NCI-H774 (cell line): ENCODE measurements at places on chromosomes 6 and 20.

GRCh38 chr6:55666606-55667225, 87.7 kb upstream of the HMGCLL1 start:
- no peak for DNase-seq

DNA sequence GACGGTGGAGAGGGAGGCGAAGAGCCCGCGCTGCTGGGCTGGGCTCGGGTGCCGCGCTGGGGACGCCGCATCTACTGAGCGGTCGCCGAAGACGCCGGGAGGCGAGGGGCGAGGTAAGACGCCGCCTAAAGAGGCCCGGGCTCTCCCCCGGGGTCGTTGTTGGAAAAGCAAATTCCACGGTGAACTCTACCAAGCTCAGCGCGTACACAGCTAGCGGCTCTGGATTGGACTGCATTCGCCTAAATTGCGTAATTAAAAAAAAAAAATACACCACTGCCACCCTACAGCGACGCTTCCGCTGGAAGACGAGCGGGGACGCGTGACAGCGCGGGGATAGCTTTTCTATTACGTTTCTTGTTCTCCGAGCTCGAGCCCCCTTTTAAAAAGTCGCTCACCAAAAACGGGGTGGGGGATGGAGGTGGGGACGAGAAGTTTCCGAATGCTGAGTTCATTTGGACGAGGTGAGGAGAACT, 92.0 kb upstream of the PRDM1 start:
- no peak for DNase-seq

- no peak for DNase-seq
These were observed 56.8 kb downstream of the NOL4L start for GRCh38 chr20:32528171-32528891.

DNA sequence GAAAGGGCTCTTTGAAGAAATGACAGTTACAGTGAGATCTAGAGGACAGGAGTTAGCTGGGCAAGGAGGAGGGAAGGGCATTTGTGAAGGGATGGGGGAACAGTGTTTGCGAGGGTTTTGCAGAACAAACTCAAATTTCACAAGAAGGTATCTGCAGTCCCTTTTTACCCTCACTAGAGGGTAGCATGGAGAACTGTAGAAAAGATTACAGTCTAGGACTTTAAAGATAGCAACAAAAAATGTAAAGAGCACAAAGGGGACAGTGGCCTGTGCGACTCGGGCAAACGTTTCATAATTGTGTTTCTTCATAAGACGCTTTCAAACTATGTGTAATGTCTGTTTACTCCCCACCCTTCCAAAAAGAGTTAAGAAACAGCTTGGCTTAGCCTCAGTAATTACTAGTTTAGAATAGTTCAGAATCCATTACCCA, 21.2 kb upstream of the ASXL1 start:
- no peak for DNase-seq

DNA sequence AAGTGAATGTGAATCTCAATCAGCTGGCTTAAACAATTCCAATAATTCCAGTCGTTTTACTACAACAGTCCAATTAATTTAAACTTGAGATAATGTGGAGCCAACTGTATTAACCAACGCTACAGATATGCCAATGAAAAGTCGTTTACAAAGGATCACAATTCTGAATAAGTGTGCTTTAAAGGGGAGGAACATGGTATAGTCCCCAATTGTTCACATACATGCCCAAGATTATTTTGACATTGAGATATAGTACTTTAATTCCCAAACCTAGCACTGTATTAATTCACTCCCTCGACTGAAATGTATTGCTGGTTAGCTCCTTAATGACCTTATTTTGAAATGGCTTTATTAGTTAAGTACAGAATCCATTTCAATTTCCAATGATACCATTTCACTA, 2.5 kb downstream of the AKIRIN2 start:
- no peak for DNase-seq

DNA sequence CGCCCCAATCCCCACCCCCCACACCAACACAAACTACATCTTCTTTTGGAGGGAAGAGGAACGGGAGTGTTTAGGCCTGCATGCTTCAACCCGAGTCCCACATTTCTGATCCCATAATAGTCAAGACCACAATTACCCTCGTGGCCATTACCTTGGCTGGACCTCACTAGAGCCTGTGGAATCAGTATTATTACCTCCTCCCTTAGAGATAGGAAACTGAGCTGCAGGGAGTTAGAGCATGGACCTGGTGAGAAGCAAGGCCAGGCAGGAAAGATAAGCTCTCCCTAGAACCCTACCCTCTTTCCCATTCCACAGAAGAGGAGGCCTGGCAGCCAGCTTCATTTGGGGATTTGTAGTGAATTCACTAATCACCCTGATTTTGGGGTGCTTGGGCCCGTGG, 74.1 kb downstream of the NCR2 start:
- no peak for DNase-seq
